ENCODE measurements at places on chromosomes 6 and 20.

GRCh38 chr6:167530951-167531350, 206.1 kb downstream of the TTLL2 start:
- no peak for DNase-seq

- DNase-seq, result peak; percentile 49
Observed at GRCh38 chr6:12196326-12196936, 93.7 kb upstream of the EDN1 start.

DNA sequence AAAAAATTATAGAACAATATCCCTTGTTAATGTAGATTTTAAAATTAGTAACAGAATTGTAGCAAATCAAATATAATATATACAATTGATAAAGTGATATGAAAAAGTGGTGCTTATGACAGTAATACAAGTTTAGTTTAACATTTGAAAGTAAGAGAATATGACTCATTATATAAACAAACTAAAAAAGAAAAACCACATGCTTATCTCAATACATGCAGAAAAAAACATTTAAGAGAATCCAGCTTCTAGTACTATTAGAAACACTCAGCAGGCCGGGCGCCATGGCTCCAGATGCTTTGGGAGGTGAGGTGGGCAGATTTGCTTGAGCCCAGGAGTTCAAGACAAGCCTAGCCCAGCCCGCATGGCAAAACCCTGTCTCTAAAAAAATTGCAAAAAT, 60.7 kb upstream of the LAMA2 start:
- DNase-seq, result peak; percentile 22

DNA sequence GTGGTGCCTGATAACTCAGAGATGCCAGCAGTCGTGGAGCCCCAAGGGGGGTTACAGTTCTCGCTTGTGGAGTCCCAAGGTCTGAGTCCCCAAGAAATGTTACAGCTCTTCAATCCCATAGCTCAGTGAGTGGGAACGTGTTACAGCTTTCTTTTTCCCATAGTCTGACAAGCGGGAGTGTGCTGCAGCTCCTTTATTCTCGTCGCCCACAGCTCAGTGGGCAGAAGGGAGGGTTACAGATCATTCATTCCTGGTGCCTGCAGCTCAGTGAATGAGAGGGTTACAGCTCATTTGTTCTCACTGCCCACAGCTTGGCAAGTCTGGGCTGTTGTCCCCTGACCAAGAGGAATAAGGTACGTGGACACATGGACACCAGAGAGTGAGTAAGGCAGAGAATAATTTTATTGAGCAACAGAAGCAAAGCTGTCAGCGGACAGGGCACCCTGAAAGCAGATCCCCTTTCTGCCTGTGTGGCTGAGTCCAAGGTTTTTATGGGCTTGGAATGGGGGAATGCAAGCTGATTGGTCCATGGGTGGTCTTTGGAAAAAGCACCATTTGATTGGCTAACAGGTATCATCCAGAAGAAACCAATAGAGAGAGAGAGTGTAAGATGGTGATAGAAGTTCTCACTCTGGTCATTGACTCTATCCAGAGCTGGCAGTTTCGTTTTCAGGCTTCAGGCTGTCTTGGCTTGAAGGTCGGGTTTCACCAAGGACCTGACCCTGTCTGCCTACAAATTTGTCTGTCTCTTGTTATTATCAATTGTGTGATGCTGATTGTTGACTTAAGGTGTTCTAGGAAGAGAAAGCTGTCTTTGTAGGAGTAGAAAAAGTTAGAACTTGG, 16.4 kb downstream of the RNF217 start:
- no peak for DNase-seq

- no peak for DNase-seq
Observed at GRCh38 chr6:169241688-169242350, 11.8 kb downstream of the THBS2 start.

- DNase-seq, result no peak
Observed at GRCh38 chr6:143761074-143761473, 82.1 kb upstream of the LTV1 start.

- DNase-seq, result no peak
Observed at GRCh38 chr20:1879934-1880333, 15.3 kb upstream of the SIRPA start.

- DNase-seq, result no peak
Observed at GRCh38 chr20:34871320-34871926, 1.2 kb downstream of the GGT7 start.

GRCh38 chr20:44067650-44068081, 119.3 kb downstream of the JPH2 start:
- DNase-seq, result no peak

- DNase-seq, result no peak
Observed at GRCh38 chr6:41078101-41078500, 5.3 kb downstream of the NFYA start.

Measured in cardiac fibroblast (primary cell).